A172 (cell line): ENCODE measurements at places on chromosomes 6 and 20. TPM values are rescaled to one million over a fixed set of nuclear protein-coding genes. Genes with fewer than 3 reads are reported as not detected.

DNA sequence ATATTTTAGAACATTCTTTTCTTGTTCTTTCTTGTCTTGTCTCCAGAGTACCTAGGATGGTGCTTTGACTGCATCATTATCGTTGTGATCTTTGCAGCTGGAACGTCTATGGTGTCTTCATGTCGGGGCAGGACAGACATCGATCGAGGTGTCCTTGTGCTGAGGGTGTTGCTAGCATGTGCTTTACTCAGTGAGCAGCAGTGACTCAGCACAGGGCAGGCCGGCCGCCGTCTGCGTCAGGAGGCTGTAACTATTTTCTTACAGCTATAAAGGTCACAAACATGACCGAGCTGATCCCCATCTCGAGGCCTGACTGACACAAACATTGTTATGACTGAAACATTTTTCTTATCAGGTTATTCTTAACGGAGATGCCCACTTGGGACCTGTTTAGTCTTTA, 14.9 kb upstream of the CTCFL start:
- no peak for DNase-seq

The MEI4 gene
- not detected in 2 replicates for total RNA-seq

DNA sequence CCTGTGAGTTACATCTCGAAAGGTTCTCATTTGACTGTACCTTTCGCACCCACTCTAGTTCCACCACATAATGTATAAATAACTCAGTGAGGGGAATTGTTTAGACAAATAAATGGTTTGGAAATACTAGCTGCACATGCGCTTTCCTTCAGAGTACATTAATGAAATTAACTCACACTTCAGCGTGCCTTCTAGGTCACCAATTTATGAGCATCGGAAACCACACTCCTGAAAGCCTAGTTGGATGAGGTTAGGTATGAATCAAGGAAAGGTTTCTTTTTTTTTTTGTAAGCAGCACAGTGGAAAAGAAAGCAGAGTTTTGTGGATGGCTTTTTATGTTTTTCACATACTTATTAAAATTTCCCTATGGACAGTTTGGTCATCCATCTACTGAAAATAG, 247.8 kb upstream of the TCF21 start:
- DNase-seq, result no peak

DNA sequence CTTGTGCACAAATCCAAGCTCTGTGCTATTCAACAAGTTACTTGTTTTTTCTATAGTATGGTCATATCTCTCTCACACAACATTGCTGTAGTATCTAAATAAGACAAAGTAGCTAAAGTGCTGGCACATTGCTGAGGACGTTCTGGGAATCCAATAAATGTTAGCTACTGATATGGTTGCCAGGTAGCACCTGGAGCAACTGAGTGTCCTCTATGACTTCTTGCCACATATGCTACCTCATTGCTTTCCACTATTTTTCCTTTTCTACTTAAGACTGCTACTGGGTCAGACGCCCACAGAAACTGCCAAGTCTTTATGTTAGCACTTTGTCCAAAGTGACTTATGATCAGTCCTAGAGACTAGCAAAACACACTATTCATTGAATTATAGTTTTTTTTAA, 85.3 kb downstream of the SYCP2 start:
- no peak for DNase-seq
